Cardiac septum (tissue), 1 donor: ENCODE measurements at places on chromosomes 1 and 21.

- DNase-seq, result no peak
These were observed 7.1 kb downstream of the AMIGO1 start for GRCh38 chr1:109502364-109502851.

- no peak for DNase-seq
These were observed 59.0 kb upstream of the IGSF5 start for GRCh38 chr21:39685991-39686390.

GRCh38 chr21:45582128-45582527, 39.9 kb upstream of the SLC19A1 start:
- DNase-seq, result peak; percentile 20

DNA sequence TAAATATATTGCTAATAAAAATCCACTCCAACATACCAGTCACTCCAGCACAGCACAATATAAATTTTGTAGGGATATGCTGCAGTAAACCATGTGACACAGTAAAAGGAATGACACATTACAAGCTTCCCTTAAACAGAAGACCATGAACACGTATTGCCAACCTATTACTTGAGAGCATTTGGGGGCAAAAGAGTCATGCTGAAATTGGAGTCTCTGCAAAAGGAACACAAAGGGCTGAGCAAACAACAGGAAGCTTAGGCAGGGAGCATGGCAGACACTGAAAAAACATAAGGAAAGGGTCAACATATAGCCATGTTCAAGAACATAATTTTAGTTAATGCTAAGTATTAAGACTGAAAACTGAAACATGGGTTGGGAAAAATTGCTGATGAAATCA, 214.5 kb downstream of the SMYD3 start:
- DNase-seq, result no peak

- no peak for DNase-seq
These were observed 34.7 kb upstream of the EXOSC10 start for GRCh38 chr1:11134251-11134897.

DNA sequence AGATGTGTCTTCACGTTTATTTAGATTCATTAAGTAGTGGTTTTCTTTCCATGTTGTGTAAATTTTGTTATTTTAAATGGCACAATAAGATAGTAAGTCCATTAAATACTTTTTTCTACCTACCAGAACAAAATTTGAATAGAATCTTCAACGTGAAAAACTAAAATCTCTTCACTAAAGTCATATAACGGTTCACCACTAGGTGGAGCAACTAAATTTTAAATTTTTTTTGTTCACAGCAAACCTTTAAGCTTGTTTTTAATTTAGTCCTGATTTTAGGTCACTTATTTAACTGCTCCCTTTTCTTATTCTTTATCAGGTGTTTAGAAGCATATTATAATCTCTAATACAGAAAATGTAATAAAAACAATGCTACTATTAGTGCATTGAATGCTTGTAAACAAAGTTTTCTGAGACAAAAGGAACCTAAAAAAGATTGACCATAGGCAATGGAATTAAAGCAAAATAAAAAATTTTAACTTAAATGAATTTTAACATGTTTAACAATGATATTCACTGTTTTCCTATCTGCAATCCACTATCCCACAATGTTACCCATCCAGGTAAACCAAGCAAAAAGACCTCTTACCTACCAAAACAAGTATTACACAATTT, 28.3 kb upstream of the PKN2 start:
- no peak for DNase-seq

GRCh38 chr1:56638248-56638647, 6.9 kb upstream of the PRKAA2 start:
- no peak for DNase-seq

- DNase-seq, result no peak
These were observed 2.7 kb downstream of the SPATA21 start for GRCh38 chr1:16434501-16434900.

GRCh38 chr1:85188530-85188929, 12.3 kb downstream of the SYDE2 start:
- DNase-seq, result no peak

DNA sequence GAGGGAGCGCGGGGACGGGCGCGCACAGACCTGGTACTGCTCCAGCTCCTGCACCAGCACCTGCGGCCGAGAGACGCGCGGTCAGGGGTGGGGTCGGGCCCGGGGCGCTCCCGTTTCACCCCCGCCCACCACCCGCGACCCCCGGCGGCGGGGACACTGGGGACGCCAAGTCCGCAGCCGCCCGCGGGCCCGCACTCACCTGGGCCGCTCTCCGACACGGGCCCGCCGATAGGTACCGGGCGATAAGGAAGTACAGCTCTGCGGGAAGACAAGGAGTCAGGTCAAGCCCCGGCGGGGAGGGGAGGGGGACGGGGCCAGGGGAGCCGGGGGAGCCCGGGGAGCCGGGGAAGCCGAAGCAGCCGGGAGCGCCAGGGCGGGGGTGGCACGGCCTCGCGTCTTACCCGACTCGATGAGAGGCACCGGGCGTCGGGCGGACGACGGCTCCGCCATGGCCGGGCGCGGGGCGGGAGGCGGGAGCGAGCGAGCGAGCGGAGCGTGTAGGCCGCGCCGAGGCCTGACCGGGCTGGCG, 326 bp downstream of the BRWD1 start:
- no peak for DNase-seq

DNA sequence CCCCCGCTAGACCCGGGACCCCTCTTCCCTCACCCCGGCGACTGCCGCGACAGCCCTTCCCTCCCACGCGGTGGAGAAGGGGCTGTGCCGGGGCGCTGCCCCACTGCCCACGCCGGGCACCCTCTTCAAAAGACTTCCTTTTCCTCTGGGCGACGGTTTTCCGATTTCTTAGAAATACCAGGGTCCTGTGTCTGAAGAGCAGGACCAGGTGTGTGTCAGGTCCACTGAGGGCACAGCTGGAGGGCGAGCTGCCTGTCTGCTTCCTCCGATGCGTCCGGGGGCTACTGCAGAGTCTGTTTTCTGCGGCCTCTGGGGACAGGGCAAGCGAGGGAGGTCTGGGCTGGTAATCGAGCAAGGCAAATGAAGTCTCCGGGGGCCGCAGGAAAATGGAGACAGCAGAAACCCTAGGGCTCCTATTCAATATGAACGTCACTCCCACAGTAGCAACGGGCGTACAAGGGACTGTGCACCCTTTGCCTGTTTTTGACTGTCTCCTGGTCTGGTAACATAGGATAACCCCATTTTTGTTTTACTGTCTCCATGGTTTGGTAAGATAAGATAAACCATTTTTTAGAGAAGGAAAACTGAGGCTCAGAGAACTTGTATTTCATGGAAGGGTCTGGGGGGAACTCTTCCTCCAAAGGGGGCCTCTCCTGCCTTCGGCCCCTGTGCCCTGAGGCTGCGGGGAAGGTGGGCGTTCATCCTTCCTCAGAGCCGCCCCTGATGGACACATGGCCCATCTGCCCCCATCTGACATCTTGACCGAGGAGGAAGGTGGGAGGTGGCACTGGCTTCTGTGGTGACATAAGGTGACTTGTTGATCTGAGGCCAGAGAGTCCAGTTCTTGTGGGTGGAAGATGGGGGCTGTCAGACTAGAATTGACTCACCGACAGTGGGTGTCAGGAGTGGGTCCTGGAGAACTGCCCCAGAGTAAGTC, 970 bp downstream of the TNFRSF1B start:
- no peak for DNase-seq

DNA sequence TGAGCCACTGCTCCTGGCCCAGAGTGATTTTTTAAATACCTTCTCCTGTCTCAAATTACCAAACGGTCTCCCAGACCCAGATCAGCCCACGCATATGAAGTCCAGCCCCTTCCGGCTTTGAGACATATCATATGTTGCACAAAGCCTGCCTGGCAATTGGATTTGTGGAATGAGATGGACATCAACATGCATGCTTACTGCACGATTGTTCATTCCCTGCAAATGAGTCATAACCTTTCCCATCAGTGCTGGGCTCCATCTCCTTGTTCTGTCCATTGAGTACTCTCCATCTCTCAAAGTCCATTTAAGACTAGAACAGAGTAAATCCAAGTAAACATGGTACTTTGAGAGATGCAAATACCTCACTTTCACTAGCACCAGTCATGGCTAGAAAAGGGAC, 612.2 kb upstream of the USP24 start:
- no peak for DNase-seq

- DNase-seq, result no peak
These were observed 247.9 kb downstream of the SLC45A1 start for GRCh38 chr1:8565802-8566201.

- DNase-seq, result no peak
These were observed 25.4 kb upstream of the SMIM12 start for GRCh38 chr1:34884961-34885360.

DNA sequence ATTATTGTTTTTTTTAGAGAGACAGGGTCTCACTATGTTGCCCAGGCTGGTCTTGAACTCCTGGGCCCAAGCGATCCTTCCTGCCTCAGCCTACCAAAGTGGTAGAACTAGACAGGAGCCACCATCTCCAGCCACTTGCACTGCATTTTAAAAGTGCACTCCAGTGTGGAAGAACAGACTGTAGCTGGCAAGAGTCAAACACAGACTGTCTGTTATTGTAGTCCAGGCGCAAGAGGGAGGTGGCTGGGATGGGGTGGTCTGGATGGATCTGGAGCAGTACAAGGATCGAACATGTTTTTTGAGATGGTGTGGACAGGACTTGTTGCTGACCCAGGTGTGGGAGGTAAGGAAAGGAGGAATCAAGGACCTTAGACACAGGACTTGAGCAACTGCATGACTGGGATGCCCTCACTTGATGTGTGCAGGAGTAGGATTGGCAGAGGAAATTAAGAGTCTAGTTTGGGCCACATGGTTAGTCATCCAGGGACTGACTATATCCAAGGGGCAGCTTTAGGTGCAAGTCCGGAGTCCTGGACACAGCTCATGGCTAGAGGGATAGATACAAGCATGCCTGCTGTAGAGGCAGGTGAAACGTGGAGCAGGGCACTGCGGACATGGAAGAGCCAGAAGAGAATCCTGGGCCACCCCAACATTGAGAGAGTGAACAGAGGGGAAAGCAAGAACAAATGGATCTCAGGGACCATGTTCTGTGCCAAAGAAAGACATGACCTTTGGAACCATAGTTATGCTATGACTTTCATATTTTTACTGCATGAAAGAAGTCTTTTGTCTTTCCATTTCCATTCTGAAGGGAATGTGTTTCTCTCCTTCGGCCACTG, 42.0 kb downstream of the ELK4 start:
- DNase-seq, result peak; percentile 22

- no peak for DNase-seq
These were observed 57.9 kb downstream of the DMRTB1 start for GRCh38 chr1:53517109-53517508.

DNA sequence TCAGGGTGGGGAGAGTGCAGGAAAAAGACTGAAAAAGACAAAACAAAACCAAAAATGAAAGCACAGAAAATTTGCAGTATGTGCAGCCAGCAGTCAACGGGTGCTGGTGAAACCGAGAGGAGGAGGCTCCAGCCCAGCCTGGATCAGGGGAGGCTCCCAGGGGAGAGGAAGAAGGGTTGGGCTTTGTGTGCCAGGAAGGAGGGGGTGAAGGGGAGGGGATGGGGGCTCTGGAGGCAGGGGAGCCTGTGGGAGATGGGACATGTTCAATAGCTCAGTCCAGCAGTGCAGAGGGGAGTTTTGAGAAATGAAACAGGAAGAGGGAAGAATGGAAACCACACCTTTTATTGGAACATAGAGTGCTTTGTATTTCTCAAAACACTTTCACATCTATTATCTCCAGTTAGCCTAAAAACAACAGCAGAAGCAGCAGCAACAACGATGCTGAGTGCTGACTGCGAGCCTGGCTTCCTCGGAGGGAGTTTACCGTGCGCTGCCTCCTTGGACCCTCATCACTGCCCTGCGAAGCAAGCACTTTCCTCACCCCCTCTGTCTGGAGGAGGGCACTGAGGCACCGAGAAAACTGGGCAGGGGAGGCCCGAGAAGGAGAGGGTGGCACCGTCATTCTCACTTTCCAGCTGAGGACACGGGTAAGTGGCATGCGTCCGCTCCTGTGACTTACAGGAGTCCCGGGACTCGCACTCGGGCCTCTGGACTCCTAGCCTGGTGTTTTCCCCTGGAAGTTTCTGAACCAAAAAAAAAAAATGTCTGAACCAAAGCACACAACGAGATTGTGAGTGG, 62.9 kb downstream of the MDM4 start:
- DNase-seq, result no peak

DNA sequence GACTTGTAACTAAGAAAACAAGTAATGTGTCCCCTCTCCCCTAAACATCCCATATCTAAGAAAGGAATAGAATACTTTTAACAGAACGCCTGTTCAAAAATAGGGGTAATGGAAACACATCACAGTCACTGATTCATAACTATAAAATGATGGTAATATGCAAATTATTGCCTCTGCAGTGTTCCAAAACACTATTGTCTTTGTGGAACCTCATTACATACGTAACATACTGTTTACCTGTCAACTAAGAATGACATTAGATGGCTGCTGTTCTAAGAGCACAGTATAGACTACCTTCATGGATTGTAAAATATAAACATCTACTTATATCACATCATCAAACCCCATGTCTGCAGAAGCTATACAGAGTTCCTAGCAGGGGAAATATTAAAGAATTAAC, 3.4 kb upstream of the BCL2L15 start:
- DNase-seq, result no peak

DNA sequence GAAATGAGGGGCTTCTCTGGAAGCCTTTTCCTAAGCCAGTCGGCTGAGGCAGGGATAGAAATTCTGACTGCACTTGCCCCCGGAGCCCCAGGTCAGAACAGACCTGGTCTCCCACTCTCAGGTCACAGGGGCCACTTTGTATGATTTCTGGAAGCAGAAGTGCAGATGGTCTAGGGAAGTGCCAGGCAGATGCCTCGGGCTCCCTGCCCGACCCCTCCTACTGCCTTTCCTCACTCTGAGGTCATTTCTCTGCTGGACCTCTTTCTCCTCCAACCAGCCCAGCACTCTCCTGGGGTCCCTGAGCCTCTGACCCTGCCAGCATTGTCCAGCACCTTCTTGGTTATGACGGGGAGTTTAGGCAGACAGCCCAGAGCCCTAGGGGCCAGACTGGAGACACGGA, 8.7 kb downstream of the RUNX3 start:
- no peak for DNase-seq

DNA sequence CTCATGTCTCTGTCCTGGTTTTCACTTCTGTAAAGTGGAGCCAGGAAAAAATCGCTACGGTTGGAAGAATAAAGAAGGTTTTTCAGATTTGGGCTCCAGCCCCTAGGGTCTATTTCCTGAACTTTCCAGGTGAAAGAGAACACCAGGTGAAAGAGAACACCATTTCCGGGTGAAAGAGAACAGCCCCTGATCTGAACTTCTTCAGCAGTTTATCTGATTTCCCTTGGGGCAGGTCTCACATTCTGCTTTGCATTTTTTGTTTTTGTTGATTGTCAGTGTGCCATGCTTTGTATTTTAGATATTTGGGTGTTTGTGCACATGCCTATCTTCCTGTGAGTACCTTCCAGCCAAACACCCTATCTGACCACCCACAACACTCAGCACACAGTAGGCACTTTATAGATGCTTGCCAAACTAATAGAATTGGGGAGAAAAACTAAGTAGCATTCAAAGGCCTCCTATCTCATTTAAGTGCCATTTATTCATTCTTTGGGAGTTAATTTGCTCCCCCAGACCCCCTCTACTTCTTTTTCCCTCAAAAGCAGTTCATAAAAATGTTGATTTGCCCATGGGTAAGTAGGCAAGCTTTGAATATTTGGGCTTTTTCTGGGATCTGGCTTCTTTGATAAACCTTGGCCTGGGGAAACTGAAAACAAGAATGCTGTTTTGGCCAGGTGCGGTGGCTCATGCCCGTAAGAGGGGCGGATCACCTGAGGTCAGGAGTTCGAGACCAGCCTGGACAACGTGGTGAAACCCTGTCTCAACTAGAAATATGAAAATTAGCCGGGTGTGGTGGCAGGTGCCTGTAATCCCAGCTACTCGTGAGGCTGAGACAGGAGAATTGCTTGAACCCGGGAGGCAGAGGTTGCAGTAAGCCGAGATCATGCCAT, 2.2 kb downstream of the NAV1 start:
- no peak for DNase-seq
